CD4-positive, alpha-beta T cell treated with Interleukin-1 beta for 1 hour (primary cell): ENCODE measurements at places on chromosomes 7 and 10.

- DNase-seq: no peak
Observed at GRCh38 chr7:157219154-157219553, 80.4 kb downstream of the UBE3C start.

- DNase-seq: no peak
Observed at GRCh38 chr7:117048114-117048866, 95.0 kb downstream of the ST7 start.

- no peak for DNase-seq
Observed at GRCh38 chr7:19181634-19182033, 36.4 kb upstream of the FERD3L start.

GRCh38 chr7:127629268-127629854 is 11.4 kb upstream of the PAX4 start:
- peak; percentile 19 for DNase-seq

GRCh38 chr10:33808475-33808874 is 474.0 kb upstream of the NRP1 start:
- DNase-seq: no peak

DNA sequence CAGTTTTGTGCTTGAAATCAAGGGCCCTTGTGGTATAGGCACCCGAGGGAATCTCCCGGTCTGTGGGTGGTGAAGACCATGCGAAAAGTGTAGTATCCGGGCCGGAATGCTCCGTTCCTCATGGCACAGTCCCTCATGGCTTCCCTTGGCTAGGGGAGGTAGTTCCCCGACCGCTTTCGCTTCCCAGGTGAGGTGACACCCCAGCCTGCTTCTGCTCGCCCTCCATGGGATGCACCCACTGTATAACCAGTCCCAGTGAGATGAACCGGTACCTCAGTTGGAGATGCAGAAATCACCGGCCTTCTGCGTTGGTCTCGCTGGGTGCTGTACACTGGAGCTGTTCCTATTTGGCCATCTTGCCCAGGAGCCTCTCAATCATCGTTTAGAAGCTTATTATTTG is 195.7 kb upstream of the POT1 start:
- no peak for DNase-seq

- no peak for DNase-seq
Observed at GRCh38 chr7:38154278-38154677, 23.8 kb upstream of the STARD3NL start.

DNA sequence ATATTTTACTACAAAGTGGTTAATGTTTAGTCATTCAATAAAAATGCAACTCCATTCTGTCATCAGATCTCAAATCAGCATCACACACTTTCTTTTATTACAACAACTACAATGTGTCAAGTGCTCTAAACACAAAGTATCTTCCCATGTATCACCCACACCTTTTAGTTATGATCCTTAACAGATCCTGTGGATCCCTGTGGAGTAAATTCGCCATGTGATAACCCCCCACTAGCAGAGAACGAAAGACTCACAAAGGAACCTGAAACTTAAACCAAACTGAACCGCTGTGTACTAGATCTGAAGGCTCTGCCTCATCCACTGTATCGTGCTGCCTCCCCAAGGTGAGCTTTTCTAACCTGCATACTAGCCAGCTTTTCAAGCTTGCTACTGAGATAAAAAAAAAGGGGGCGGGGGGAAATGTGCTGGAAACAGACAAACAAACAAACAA is 1.7 kb downstream of the DPY19L1 start:
- DNase-seq: peak; percentile 5

GRCh38 chr7:86485827-86486226 is 157.9 kb upstream of the GRM3 start:
- no peak for DNase-seq

DNA sequence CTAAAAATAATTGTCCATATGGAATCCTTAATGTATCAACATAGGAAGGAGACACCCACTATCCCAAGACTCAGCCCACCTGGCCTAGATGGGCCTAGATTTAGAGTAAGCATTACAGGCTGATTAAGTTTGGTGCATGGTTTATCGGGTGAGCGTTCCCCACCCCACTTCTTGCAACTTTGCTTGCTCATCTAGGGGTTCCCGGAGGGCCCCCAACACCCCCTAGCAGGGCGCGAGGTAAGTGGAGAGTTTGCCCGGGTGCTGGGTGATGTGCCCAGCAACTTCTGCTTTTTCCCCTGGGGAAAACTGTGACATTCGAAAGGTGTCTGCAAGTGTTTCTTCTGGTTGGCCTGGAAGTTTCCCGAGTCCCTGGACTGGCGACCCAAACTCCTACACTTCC is 31.7 kb downstream of the SKIDA1 start:
- DNase-seq: no peak

DNA sequence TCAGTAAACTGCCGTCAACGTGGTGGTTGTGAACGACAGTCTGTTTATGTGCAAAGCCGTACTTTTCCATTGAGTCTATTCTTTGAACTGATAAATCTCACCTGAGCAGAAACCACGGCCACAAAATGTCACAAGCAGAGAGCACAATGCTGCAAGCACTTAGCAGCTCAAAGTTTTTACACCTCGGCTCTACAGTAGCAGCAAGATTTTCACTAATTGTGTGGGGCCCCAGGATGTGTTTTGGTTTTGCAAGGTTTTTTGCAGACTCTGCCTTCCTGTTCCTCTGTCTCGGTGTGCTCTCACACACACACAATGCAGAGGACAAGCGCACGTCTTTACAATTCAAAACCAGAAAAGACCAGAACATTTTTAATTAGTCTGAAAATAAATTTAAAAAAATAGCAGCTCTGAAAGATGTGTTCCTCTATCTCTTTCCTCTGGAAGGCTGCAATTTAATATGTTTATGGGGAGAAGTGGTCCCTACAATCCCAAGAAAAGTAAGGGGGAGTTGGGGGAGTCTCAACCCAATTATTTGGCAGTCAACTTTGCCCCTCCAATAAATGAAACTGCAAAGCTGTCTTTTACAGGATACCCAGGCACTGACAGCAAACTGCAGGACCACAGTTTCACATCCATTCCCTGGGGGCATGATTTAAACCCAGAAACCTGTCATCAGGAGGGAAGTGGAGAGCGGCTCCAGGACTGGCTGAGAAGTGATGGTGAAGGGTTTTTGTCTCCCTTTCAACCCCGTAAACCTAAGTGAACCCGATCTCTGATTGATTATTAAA is 73.8 kb upstream of the SFMBT2 start:
- peak; percentile 68 for DNase-seq
